Skin of body (tissue), 3 donors: ENCODE measurements at places on chromosomes 1 and 21. TPM values are rescaled to one million over a fixed set of nuclear protein-coding genes. Genes with fewer than 3 reads are reported as not detected.

Gene C1QTNF12
- 2.5 TPM for total RNA-seq

Gene AKNAD1
- total RNA-seq = 0.20 TPM

- DNase-seq = no peak
Observed at GRCh38 chr1:155083052-155083541, 4.5 kb downstream of the EFNA3 start.

Gene SH3BGR
- total RNA-seq = 12.4 TPM

Gene DENND4B
- total RNA-seq = 18.8 TPM

GRCh38 chr1:234868296-234869147 is 258.5 kb upstream of the IRF2BP2 start:
- DNase-seq = no peak

Gene KIRREL1
- total RNA-seq = 36.0 TPM

Gene GPR37L1
- total RNA-seq = not detected

GRCh38 chr1:219317762-219318353 is 144.2 kb downstream of the LYPLAL1 start:
- DNase-seq = no peak

Gene RAB25
- total RNA-seq = 31.7 TPM

DNA sequence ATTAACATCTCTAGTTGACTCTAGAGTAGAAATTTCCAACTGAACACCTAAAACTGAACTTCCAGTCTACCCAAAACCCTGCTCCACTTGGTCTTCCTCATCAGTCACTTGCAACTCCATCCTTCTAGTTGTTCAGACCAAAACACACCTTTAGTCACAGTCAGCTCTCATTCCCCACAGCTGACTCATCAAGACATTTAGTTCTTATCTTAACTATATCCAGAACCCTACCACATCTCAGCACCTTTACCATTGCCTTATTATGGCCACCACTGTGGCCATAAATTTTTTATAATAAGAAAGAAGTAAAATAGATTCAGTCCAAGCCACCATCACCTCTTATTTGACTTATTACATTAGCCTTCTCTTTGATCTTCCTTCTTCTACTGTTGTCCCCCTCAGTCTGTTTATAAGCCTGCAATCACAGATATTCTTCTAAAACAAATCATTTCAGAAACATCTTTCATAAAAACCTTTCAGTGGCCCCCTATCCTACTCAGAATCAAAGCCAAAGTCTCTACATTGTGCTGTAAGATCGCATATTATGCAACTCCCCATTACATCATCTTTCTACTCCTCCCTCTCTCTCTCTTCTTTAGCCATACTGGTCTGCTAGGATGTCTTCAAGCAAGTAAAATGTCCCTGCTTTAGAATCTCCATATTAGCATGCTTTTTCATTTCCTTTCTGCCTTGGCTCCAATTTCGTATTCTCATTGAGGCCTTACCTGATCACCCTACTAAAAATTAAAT is 275.9 kb downstream of the LRRC40 start:
- DNase-seq = no peak

Gene TCEA3
- total RNA-seq = 66.2 TPM

GRCh38 chr1:44801491-44802305 is 1.5 kb downstream of the PLK3 start:
- DNase-seq = no peak

GRCh38 chr1:21511579-21512522 is 2.6 kb downstream of the ALPL start:
- DNase-seq = peak; percentile 63

DNA sequence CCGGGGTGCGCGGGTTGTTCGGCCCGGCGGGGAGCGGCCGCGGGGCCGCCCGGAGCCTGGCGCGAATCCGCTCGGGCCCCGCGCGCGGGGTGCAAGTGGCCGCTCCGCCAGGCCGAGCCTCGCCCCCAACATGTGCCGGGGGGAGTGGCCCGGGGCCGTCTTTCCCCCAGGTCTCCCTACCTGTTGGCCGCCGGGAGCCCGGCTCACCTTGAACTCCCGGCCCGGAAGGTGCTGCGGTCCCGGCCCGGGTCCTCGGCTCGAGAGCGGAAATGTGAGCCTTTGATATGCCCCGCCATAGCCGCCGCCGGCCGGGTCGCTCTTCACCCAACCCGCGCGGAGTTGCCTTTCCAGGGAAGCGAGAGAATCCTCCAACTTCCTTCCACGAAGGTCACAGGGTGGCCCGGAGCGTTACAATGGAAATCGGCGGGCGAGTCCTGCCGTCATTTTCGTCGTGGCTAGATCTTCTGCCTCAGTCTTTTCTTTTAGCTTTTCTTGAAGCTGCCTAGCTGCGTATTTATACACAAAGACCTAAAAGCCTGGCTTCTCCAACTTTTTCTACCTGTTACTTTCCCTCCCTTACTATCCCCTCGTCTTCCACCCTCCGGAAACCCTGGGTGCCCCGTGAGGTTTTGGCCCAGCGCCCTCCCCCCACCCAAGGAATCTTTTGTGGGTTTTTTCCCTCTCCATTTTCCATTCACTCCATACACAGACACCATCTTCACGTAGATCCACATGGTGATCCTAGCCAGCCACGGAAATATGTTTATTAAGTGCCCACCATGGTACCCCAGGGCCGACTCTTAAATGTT is 867 bp downstream of the PTGFRN start:
- peak; percentile 44 for DNase-seq

Gene SEMA4A
- 12.1 TPM for total RNA-seq

Gene MPZ
- total RNA-seq = 26.5 TPM

GRCh38 chr1:210722410-210723081 is 393.8 kb downstream of the HHAT start:
- DNase-seq = no peak

GRCh38 chr1:101079341-101079740 is 53.8 kb upstream of the DPH5 start:
- DNase-seq = no peak

GRCh38 chr1:36822648-36823047 is 211.7 kb downstream of the GRIK3 start:
- no peak for DNase-seq

- DNase-seq = no peak
Observed at GRCh38 chr1:172948457-172948856, 102.3 kb downstream of the TNFSF18 start.

DNA sequence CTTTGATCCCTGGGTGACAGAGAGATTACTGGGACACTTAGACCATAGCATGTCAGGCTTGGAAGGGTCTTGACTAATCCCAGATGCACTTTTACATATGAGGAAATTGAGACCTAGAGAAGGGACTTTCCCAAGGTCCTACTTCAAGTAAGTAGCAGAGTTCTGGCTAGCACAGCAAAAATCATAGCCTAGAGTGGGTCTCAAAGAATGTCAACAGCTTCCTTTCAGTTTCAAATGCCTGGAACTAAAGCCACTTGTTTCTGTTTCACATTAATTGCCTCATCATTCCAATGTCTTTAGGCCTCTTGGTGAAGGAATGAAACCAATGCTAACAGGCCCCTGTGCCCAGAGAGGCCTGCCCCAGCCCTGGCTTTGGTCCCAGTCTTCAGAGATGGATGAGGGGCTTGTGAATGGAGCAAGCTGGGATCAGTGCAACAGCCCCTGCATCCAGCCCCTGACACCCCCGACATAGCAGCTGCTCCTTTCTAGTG is 26.6 kb downstream of the ATF3 start:
- DNase-seq = peak; percentile 78

Gene OR2T11
- total RNA-seq = not detected

DNA sequence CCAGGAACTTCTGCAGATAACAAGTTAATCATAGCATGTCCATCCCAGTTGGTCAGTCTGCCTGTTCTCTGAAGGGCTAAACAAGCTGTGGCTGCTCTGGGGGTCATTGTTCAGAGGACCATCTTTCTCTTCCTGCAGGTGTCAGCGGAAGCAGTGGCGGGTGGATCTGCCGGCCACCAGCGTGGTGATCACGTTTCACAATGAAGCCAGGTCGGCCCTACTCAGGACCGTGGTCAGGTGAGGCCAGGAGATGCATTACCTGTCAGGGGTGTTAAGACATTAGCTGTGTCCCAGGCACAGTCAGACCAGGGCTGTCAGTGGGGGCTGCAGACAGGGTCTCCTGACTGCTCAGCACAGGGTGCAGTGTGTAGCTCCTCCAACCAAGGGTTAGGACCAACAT is 168.8 kb downstream of the GALNT2 start:
- DNase-seq = no peak

- DNase-seq = no peak
Observed at GRCh38 chr1:219544163-219544846, 68.6 kb downstream of the ZC3H11B start.

Gene MR1
- total RNA-seq = 9.6 TPM

GRCh38 chr21:9730866-9731265 is 790.5 kb upstream of the TPTE start:
- no peak for DNase-seq

Gene MROH7
- total RNA-seq = 2.4 TPM

- DNase-seq = no peak
Observed at GRCh38 chr1:233386336-233386735, 58.8 kb downstream of the MAP3K21 start.

DNA sequence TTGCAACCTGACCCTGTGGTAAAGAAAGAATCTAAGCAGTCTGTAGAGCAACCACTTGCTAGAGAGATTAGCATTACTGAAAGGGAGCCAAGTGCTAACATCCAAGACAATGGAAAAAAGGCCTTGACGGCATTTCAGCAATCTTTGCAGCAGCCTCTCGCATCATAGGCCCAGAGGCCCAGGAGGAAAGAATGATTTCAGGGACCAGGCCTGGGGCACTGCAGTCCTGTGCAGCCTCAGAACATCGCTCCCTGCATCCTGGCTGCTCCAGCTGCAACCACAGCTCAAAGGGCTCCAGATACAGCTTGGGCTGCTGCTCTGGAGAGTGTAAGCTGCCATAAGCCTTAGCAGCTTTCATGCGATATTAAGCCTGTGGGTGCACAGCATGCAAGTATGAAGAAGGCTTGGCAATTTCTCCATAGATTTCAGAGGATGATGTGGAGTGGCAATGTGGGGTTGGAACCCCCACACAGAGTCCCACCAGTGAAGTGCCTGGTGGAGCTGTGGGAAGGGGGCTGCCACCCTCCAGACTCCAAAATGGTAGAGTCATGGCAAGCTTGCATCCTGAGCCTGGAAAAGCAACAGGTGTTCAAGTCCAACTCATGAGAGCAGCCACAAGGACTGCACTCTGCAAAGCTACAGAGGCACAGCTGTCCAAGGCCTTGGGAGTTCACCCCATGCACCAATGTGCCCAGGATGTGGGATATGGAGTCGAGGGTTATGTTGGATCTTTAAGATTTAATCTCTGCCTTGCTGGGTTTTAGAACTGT is 110.6 kb upstream of the HMGB4 start:
- no peak for DNase-seq

DNA sequence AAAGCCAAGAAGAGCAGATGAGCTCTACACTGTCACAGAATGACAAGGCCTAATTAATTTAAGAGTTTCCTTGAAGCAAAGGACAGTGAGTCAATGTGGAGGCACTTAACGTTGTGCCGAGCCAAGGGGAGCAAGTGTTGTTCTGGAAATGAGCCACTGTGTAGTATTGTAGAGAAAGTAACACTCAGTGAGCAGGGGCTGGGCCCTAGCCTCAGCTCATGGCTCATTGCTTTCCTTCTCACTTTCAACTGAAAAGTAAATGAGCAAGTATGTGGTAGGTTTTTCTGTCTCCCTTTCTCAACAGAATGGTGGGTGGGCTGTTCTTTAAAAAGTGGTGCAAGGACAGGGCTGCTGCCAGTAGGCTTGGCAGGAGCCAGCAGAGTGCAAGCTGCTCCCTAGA is 11.8 kb upstream of the KIAA0040 start:
- peak; percentile 13 for DNase-seq

GRCh38 chr1:207950750-207951149 is 39.8 kb upstream of the CD34 start:
- DNase-seq = no peak

DNA sequence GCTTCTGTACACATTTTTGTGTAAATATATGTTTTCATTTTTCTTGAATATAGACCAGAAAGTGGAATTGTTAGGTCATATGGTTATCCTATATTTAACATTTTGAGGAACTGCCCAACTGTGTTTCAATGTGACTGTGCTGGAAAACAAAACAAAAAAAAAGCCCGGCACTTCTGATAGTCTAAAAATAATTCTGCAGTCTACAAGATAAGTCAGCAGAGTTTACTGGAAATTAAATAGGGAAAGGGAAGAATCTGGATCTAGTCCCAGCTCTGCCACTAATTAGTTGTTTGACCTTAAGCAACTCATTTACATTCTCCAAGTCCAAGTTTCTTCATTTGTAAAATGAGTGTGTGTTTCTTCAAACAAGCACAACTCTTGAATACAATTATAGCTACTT is 869.1 kb upstream of the B3GALT2 start:
- no peak for DNase-seq

GRCh38 chr1:210374600-210374953 is 45.9 kb downstream of the HHAT start:
- DNase-seq = no peak

GRCh38 chr1:160328184-160328583 is 14.9 kb downstream of the COPA start:
- no peak for DNase-seq

Gene LACTBL1
- total RNA-seq = not detected

GRCh38 chr1:117817629-117818028 is 111.8 kb downstream of the GDAP2 start:
- DNase-seq = no peak

GRCh38 chr1:32100359-32100758 is 7.5 kb upstream of the KPNA6 start:
- no peak for DNase-seq

DNA sequence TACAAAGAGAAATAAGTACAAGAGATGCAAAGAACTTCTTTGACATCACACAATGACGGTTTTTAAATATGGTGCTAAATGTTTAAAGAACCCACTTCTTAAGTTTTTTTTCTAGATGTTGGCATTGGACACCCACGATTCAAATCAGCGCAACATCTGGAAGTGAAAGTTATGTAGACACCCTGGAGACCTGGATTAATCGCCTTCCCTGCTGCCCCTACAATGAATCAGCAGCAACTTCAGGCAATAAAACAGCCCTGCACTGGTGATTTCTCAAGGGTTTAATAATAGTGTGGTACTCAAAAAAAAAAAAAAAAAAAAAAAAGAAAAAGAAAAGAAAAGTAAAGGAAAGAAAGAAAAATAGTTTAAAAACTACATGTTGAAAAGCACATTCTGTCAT is 248.3 kb downstream of the NUF2 start:
- no peak for DNase-seq

DNA sequence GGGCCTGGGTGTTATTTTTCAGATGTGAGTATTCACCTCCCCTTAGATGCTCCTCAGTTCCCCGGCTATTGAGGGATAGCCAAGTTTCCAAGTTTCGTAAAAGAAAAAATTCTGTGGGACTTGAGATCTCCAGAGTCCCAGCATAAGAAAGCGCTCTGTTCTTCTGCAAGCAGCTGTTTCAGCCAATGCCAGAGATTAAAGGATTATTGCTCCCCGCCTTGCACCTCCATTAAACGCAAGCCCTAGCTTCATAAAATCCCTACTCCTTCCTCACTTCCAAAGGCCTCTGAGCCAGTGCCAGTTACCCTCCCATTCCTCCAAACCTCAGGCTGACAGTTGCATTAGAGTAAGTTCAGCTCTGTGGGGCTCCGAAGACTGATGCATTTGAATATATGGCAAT is 56.4 kb downstream of the CHIA start:
- DNase-seq = no peak
